ENCODE measurements at places on chromosomes 13 and 19.

GRCh38 chr13:113722921-113723320 is 36.1 kb upstream of the TMEM255B start:
- DNase-seq = no peak

DNA sequence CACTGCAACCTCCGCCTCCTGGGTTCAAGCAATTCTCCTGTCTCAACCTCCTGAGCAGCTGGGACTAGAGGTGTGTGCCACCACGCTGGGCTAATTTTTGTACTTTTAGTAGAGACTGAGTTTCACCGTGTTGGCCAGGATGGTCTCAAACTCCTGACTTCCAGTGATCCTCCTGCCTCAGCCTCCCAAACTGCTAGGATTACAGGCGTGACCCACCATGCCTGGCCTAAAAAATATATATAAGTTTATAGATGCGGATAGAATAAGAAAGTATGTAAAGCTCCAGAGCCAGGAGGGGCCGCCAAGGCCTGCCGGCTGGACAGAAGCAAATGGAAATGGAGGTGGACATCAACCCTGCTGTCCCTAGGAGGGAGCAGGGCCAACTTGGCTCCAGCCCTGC is 66.0 kb downstream of the COL4A1 start:
- no peak for DNase-seq

DNA sequence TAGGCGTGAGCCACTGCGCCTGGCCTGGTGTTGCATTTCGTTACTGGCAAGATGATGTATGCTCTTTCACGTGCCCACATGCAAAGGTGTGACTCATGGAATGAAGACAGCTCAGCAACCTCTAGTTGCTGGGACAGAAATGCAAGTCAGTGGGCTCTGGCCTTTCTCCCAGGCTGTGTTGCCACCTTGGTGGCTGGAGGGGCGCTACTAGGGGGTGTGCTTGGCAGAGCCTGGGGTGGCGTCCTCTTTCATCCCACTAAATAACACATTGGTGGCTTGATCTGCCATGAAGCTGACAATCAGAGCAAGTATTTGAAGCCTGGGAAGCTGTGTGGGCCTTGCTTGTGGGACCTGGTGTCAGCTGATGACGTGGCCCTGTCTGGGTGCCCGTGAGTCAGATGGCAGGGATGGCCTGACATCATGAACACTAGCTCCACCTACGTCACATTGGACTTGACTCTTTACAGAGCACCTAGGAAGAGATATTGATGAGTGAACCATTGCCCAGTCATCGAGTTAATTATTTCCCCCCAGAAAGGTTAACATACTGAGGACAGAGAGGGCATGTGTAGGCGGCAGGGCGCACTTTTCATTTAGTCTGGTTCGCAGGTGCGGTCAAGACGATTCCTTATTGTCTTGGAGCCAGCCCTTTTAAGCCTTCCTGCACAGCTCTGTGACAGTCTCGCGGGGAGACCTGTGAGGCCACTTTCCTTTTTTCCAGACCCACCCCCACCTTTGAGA is 154.2 kb downstream of the TM9SF2 start:
- peak; percentile 8 for DNase-seq

- no peak for DNase-seq
Measured at GRCh38 chr19:11264452-11265176, 2.3 kb upstream of the DOCK6 start.

DNA sequence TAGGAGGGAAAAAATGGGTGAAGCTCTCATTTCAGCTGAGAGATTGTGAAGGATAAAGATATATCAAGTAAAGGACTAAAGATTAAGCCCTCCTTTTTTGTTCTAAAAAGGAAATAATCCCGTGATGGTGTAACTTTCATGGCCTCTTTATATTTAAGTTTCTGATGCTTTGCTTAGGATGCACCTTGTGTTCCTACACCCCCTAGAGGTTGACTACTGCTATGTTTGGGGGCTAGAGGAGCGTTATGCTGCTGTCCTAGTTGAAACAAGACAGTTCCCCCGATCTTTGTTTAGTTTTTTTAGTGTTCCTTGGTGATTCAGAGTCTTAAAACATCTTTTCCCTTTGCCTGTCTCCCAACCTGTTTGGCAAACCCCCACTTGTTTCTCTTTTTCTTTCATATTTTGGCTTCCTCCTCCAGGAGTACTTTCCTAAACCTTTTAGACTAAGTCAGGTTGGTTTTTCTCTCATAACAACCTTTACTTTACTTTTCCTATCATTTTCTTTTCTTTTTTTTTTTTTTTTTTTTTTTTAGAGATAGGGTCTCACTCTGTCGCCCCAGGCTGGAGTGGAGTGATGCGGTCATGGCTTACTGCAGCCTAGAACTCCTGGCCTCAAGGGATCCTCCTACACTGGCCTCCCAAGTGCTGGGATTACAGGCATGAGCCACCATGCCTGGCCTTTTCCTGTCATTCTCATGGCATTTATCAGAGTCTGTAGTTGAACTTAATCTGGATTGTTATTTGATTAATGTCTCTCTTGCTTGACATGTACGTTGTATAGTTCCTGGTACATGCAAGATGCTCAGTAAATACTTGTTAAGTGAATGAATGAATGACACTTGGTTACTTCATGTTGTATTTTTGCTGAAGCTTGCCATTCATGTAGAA is 2.8 kb downstream of the UBA2 start:
- DNase-seq = peak; percentile 68

Measured in NB4 (cell line).